ENCODE measurements at places on chromosomes 7 and 10. TPM values are rescaled to one million over a fixed set of nuclear protein-coding genes. Genes with fewer than 3 reads are reported as not detected.

PDE1C gene
- 4.7 TPM for total RNA-seq

ENTPD1 gene
- 0.86 TPM for total RNA-seq

RASA4B gene
- total RNA-seq = 2.3 TPM

AEBP1 gene
- total RNA-seq = 148 TPM

DNAJC9 gene
- 23.5 TPM for total RNA-seq

OR2A12 gene
- not detected for total RNA-seq

PCDH15 gene
- not detected for total RNA-seq

C10orf105 gene
- total RNA-seq = not detected

VPS37D gene
- 3.0 TPM for total RNA-seq

PIK3AP1 gene
- not detected for total RNA-seq

CRHR2 gene
- not detected for total RNA-seq

IDI2 gene
- total RNA-seq = not detected

LEP gene
- not detected for total RNA-seq

HOGA1 gene
- 0.86 TPM for total RNA-seq

KCNH2 gene
- total RNA-seq = 0.64 TPM

ZNF467 gene
- 1.3 TPM for total RNA-seq

OLAH gene
- total RNA-seq = not detected

SKAP2 gene
- total RNA-seq = 10.4 TPM

PPIF gene
- 42.7 TPM for total RNA-seq
